T-helper 1 cell (primary cell): ENCODE measurements at places on chromosomes 5 and 9.

DNA sequence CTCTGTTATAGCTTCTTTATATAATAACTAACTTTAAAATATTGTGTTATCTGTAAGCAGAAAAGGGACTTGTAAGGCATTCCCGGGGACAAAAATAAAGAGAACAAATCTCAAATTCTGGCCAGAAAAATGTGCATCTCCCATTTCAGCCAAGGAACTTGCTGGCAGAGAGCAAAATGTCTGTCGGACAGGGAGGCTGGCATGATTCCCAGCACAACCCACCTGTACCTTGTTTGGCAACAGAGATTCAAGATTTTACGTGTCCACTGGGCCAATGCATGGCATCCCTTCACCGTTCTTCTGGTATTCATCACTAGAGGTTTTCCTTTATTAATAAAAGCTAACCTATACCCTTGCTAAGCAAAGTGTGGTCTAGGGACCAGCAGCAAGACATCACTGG lies 566.6 kb downstream of the PSAT1 start:
- DNase-seq, result no peak

DNA sequence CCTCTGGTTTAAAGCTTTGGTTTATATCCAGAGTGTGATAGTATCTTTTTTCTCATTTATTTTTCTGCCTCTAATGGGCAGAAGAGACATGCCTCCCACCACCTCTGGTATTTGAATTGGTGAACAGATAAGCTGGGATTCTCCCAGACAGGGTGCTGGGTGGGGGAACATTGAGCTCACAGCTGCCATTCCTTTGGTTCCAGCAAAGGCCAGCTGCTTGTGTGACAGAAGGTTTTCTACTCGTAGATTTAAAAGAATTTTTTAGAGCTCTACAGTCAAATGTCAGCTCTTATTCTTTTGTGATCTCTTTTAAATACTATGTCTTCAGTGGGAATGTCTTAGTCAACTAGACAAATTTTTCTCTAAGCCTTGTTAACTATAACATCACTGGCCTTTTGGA lies 54.7 kb upstream of the ADAMTS16 start:
- DNase-seq, result no peak

- DNase-seq, result no peak
These were observed 30.0 kb downstream of the GFPT2 start for GRCh38 chr5:180323160-180323559.

DNA sequence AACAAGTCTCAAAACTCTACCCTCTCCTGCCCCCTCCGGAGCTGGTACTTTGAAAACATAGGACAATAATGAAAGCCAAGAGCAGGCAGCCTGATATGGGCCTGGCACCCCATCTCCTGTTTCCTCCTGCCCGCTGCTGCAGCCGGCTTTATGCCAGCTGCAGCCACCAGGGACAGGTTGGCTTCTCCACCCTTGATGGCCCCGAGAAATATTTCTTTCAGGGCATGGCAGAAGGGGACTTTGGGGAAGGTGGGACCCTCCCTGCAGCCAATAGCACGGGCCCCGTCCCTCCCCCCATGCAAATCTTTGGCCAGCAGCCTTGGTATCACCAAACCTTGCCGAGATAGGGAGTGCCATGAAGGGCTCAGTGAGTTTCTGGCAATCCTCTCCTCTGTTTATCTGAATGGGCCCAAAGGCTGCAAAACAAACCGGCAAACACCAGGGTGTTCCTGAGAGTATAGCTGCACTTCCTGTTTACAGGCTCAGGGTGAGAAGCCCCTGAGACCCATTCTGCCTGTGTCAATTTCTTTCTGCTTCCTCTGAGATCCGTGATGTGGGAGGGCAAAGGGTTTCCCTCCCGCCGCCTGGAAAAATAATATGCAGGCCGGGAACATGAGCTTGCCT lies 73.4 kb upstream of the BOD1 start:
- no peak for DNase-seq

DNA sequence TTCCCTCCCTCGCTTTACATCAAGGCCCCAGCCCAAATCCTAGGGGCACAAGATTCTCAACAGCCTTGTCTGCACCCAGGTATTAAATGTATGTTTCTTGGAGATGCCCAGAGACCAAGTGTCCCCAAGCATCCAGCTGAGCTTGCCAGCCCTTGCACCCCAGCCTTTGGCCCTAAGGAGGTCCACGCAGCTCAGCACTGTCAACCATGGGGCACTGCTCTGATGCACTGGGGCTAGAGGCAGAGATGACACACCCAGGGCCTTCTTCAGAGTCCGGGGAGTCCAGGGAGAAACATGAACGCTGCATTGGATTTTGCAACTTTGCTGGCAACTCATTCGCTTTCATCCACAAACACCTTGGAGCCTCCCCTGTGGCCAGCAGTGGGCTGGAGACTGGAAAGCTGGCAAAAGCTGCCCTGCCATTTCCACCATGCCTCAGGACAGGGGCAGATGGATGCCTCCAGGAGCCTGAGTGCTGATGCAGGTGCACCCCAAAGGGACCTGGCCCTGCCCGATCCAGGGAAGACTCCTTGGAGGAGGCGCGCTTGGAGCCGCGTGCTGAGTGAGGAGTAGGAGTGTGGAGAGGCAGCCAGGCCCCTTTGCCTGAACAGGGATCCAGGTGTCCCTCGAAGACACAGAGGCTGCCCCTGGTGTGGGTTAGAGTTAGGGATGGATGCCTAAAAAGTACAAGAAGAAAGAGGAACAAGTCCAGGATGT lies 19.3 kb downstream of the PAEP start:
- DNase-seq, result no peak

- no peak for DNase-seq
These were observed 24.2 kb downstream of the WNK2 start for GRCh38 chr9:93207860-93208734.

DNA sequence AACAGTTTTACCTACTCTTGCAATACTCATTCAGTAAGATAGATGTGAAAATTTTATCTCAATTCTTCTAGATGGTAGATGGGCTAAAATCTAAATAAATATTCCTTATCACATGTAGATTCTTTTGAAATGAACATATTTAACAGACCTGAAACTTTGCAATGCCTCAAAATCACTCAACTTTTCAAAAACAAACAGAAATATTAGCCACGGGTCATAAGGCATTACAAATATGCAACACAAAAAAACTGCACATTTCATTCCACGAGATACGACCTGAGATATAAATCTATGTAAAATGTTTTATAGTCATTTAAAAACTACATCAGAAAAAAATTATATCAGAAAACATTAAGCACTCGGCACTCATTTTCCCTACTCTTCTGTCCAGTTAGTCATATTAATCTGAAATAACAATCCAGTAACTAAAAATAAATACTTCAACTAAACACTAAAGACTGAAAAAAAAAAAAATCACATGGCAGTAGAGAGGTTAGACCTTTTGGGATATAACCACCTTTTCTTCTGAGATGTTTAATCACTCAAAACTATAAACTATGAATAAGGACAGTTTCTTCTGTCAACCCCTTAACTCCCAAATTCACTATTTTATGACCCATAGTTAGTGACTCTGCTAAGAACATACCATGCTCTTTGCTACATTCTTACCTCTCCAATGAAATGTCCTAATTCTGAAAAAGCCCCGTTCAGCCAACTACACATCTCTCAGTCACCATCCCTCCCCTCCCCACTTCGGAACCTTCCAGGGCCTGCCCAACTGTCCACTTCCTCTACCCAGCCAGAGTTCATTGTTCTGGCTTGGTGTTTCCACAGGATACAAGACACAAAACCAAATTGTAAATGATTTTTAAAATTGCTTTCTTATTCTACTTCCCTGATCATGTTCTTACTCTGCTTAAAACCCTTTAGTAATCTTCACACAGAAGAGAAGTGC lies 6.4 kb downstream of the HOMER1 start:
- DNase-seq, result no peak

GRCh38 chr5:117245130-117245529 lies 670.5 kb upstream of the SEMA6A start:
- DNase-seq, result no peak

DNA sequence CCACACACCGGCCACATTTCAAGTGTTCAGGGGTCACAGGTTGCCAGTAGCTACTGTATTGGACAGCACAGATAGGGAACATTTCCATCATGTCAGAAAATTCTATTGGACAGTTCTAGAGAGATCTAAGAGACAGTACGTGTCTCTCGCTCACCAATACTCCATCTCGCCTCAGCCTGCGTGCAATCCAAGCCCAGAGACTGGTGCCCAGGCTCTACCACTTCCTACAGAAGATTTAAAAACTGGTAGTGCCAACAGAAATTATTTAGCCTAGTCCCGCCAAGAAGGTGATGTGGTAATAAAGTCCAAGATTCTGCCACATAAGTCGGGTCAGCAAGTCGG lies 390 bp upstream of the SNX2 start:
- no peak for DNase-seq

- no peak for DNase-seq
These were observed 37.8 kb downstream of the NEURL1B start for GRCh38 chr5:172678902-172679301.

DNA sequence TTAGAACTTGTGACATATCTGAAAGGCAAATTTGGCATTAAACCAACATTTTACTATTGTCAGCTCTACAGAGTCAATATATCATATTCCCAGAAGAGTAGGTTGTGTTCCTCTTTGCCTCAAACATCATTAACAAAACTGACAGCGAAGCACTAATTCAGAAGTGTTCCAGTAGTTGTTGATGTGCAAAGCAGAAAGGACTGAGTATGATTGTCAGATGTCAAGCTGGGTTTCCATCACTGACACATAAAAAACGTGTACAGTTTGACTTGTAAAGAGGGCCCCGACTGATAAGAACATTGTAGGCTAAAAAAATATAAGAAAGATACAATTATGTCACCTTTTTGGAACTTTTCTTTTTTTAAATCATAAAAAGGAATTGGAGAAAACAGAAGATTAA lies 101.5 kb upstream of the ZNF608 start:
- DNase-seq, result no peak

- no peak for DNase-seq
These were observed 57.4 kb upstream of the PRSS3 start for GRCh38 chr9:33737811-33738606.

DNA sequence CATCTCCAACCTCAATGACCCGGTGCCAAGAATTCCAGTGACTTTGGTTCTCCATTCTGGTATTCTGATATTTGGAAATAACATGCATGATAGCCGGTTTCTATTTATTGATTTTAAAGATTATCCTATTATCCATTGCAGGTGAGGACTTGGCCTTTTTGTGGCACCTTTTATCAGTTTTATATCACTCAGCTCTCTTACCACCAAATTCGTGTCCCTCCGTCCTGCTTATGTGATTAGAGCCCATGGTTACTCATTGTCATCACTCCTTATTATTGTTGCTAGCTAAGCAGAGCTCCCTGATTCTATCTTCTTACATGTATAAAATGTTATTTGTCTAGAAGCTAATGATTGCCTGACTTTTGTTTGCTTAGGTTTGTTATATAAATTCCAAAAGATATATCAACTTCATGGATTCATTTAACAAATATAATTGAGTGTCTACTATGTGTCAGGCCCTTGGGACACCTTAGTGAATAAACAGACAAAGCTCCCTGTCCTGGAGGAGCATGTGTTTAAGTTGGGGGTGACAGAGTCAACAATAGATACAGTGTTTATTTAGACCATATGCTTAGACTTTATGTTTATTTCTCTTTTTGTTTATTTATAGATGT lies 138.2 kb downstream of the ADAMTS16 start:
- no peak for DNase-seq

DNA sequence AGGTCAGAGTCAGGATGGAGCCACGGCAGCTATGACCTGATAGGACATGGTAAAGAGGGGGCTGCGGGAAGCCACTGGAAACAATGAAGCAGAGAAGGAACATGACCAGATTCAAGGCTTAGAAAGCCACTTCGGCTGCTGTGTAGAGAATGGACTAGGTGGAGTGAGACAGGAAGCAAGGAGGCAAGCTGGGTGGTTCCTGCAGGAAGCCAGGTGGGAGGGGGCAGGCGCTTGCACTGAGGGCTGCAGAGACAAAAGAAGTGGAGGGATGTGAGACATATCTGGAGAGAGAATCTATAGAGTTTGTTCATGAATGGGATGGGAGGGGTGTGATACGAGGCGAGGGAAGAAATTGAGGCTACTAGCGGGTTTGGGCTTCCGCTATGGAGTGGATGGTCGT lies 19.0 kb upstream of the N4BP3 start:
- no peak for DNase-seq

- DNase-seq, result no peak
These were observed 10.6 kb downstream of the DIPK1B start for GRCh38 chr9:136722969-136723356.

GRCh38 chr9:31259824-31260223 lies 1124.6 kb upstream of the ACO1 start:
- no peak for DNase-seq

DNA sequence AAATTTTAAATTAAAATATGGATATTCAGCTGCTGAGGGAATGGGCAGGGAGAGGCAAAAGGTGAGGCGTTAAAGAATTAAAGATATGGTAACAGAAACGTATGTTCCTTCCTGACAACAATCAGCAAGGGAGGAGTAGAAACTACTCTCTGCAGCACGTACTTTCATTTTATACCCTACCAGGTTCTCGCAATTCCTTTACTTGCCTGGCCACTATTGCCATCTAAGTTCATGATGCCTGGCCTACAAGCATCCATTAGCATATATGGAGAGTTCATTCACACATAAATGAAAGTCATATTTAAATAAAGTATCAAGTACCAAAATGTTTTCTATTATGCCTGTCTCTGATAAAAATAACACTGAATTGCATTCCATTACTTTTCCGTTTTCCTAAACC lies 125.1 kb downstream of the BNC2 start:
- DNase-seq, result no peak

DNA sequence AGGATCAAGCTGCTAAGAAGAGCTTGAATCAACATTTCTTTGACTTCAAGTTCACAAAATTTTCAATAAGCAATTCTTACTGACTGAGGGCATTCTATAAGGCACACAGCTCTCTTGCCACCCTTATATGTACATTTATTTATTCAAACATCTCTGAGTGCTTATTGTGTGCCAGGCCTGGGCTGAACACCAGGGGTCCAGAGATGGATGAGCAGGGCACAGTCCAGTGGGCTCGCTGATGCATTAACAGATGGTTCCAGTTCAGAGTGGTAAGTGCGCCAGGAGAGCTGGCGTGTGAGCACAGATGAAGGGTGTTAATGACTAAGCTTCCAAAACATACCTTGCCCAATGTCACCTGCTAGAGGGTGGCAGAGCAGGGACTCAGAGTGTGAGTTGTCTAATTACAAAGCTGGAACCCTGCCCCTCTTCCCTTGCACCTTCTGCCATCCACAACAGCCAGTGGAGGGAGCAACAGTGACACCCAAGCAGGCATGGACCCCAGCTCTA lies 24.6 kb downstream of the ALG2 start:
- no peak for DNase-seq

DNA sequence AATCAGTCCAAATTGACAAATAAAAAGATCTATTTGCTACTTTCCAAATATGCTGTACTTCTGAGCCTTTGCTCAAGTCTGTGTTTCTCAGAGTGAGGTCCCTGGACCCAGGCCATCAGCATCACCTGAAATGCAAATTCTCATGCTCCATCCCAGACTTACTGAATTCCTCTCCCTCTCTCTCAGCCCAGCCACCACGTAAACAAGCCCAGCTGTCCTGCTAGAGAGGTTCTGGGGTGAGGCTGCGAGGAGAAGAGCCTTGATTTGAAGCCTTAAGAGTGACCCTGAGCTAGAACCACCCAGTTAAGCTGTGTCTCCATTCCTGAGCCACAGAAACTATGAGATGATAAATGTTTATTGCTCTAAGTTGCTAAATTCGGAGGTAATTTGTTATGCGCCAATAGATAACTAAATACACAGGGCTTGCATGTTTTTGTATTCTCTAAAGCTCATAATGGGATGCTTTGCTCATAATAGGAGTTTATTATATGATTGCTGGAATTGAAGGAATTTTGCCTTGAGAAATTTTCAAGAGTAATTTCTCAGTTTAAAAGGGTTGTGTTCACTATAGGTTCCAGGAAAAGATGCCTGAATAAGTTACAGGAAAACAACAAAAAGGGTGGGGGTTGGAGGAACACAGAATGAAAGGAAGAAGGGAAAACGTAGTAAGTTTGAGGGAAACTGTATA lies 98.9 kb upstream of the SPATA31D4 start:
- no peak for DNase-seq
